ENCODE measurements at places on chromosomes 11 and 22. TPM values are rescaled to one million over a fixed set of nuclear protein-coding genes. Genes with fewer than 3 reads are reported as not detected.

GRCh38 chr11:75677909-75678308 is 9.1 kb upstream of the MAP6 start:
- peaks cover 10% of the 10 kb centered on the region for H3K4me1 ChIP-seq
- H3K27ac ChIP-seq = no peak overlapping the region
- no peaks in the 10 kb centered on the region for H3K36me3 ChIP-seq
- H3K27me3 ChIP-seq = peaks cover 29% of the 10 kb centered on the region
- no peak for DNase-seq

CASP1 gene
- 23.7 TPM for total RNA-seq

GRCh38 chr11:108558222-108558621 is 35.3 kb downstream of the EXPH5 start:
- H3K4me3 ChIP-seq = no peak overlapping the region
- no peak for DNase-seq
- H3K27ac ChIP-seq = no peak overlapping the region
- H3K36me3 ChIP-seq = no peaks in the 10 kb centered on the region
- peaks cover 21% of the 10 kb centered on the region for H3K4me1 ChIP-seq
- H3K27me3 ChIP-seq = no peaks in the 10 kb centered on the region

PGM2L1 gene
- 8.8 TPM for total RNA-seq

DNA sequence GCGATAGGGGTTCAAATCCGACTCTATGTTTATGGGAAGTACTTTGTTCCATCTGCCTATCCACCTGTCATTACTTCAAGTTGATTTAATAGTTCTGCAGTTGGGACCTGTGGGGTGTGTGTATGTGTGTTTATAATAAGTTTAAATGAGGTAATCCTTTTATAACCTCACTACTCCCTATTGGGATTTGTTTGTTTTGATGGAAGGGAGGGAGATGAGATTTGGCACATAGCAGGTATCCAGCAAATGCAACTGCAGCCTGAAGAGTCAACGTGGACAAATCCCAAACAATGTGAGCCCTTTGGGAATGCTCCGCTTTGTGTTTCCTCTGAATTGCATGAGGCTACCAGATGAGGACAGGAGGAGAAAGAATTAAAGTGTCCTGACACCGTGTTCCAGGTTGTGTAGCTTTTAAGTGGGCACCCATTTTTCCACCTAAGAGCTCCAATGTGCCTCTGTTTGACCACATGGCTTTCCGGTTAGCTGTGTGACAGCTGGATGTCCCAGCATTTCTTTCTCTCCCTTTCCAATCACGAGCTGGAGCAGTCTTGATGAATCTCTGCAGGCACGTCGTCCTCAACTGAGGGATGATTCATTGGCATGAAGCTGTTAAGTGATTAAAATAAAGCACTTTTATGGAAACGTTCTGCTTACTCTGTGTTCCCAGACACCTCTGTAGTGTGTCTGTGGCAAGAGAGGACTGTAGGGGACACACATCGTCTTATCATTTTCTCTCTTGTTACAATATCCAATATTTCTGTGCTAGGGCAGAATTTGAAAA is 610.7 kb downstream of the NTM start:
- no peaks in the 10 kb centered on the region for H3K27me3 ChIP-seq
- H3K36me3 ChIP-seq = no peaks in the 10 kb centered on the region
- H3K27ac ChIP-seq = no peak overlapping the region
- DNase-seq = no peak
- no peak overlapping the region for H3K4me3 ChIP-seq

CHRM4 gene
- total RNA-seq = not detected

DNA sequence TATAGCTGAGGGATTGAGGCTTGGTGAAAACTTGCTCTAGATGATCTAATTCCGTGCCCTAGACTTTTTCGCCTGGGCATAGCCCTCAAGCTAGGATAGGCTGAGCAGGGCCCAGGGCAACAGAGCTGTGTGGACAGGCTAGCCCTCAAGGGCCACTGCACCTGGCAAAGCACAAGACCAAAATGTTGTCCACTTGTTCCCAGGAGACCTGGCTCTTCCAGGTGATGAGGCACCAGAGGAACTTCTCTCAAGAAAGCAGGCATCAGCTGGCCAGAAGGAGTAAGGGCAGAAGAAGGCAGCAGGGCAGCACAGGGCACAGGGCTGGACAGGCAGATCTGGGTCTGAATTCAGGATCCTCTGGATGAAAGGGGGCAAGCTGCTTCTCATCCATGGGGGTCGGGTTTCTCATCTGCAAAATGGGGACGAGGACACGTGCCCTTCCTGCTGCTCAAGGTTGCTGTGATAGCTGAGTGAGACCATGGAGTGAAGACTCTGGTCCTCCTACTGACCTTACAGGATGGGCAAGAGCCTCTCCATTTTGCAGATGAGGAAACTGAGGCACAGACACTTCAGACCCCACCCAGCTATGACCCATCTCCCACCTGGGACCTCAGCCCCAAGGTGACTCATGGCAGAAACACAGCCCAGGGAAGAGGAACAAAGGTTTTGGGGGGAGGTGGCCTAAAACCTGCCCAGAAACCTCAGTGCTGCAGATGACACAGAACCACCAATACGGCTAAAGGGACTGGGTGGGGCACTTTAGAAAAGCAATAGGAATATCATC is 42.2 kb upstream of the PRDM11 start:
- peaks cover 18% of the 10 kb centered on the region for H3K4me1 ChIP-seq
- no peak for DNase-seq
- no peak overlapping the region for H3K4me3 ChIP-seq

- no peaks in the 10 kb centered on the region for H3K27me3 ChIP-seq
Observed at GRCh38 chr11:128835741-128836430, 31.2 kb downstream of the KCNJ1 start.

- H3K4me1 ChIP-seq = peaks cover 6% of the 10 kb centered on the region
- H3K36me3 ChIP-seq = no peaks in the 10 kb centered on the region
- no peak for DNase-seq
- no peak overlapping the region for H3K4me3 ChIP-seq
- no peak overlapping the region for H3K27ac ChIP-seq
Observed at GRCh38 chr11:2537896-2538724, 93.3 kb downstream of the KCNQ1 start.

- H3K27me3 ChIP-seq = no peaks in the 10 kb centered on the region
- no peak for DNase-seq
- H3K36me3 ChIP-seq = no peaks in the 10 kb centered on the region
- no peak overlapping the region for H3K4me3 ChIP-seq
- H3K4me1 ChIP-seq = no peaks in the 10 kb centered on the region
- H3K27ac ChIP-seq = no peak overlapping the region
Observed at GRCh38 chr11:96744697-96745096, 354.9 kb downstream of the JRKL start.

GRCh38 chr11:36564376-36565030 is 3.3 kb upstream of the RAG1 start:
- peak; percentile 69 for DNase-seq
- peaks cover 32% of the 10 kb centered on the region for H3K27me3 ChIP-seq
- no peak overlapping the region for H3K27ac ChIP-seq
- no peaks in the 10 kb centered on the region for H3K36me3 ChIP-seq
- H3K4me3 ChIP-seq = peak overlapping the region; percentile 2

DNA sequence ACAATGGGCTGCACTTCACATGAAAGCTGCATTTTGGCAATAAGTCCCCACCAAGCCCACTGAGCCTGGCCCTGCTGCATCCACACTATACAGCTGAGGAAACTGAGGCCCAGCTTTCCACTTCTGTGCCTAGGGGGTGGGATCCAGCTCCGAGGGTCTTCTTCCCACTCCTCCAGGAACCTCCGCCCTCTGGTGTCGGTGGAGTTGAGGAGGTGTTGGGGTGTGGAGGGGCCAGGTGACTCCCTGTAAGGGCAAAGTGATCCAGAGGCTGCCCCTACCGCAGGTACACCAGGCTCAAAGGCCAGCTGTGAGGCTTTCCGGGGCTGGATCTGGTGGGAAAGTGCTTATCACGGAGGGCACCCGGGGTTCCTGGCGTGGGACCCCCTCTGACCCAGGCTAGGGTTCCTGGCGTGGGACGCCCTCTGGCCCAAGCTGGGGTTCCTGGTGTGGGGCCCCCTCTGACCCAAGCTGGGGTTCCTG is 125.0 kb downstream of the KCNQ1 start:
- H3K36me3 ChIP-seq = no peaks in the 10 kb centered on the region
- no peaks in the 10 kb centered on the region for H3K27me3 ChIP-seq
- no peak for DNase-seq
- H3K27ac ChIP-seq = no peak overlapping the region
- no peaks in the 10 kb centered on the region for H3K4me1 ChIP-seq

- H3K27ac ChIP-seq = no peak overlapping the region
- DNase-seq = no peak
- H3K27me3 ChIP-seq = no peaks in the 10 kb centered on the region
- H3K4me3 ChIP-seq = no peak overlapping the region
- H3K36me3 ChIP-seq = peaks cover 61% of the 10 kb centered on the region
Observed at GRCh38 chr11:118370774-118371173, 11.4 kb downstream of the UBE4A start.

DNA sequence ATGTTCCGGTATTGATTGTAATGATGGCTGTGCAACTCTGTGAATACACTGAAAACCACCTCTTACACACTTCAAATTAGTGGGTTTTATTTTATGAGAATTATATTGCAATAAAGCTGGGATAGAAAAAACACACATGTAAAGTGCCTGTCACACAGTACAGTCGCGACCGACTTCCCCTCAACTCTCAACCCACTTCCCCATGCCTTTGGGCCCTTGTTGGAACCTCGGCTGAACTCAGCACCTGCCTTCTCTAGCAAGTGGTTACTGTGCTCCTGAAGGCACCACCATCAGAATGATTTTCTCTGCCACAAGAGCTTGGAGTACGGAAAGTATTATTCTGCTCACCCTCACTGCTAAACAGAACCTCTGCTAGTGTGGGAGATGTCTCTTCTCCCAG is 13.5 kb downstream of the KCNJ1 start:
- H3K27me3 ChIP-seq = no peaks in the 10 kb centered on the region
- no peaks in the 10 kb centered on the region for H3K36me3 ChIP-seq
- no peak overlapping the region for H3K27ac ChIP-seq
- H3K4me3 ChIP-seq = no peak overlapping the region
- H3K4me1 ChIP-seq = no peaks in the 10 kb centered on the region

GRCh38 chr11:18332302-18332701 is 9.9 kb downstream of the GTF2H1 start:
- no peak for DNase-seq
- H3K4me3 ChIP-seq = peak overlapping the region; percentile 9
- H3K36me3 ChIP-seq = peaks cover 52% of the 10 kb centered on the region
- no peaks in the 10 kb centered on the region for H3K27me3 ChIP-seq

IL10RA gene
- 57.1 TPM for total RNA-seq

DNA sequence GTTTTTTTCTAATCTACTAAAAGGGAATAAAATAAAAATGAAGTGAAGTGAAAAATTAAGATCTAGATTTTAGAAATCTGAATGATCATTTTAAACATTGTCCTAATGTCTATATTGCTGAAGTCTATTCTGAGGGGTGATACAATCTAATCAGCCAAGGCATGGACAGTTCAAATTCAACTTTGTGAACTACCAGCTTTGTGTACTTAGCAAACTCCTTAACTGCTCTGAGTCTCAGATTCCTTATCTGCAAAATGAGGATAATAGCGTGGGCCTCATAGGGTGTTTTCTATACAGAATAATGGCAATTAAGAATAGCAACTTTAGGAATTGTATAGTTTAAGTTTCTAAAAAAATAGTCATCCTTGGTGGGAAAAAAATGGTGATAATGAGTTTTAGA is 31.4 kb downstream of the FAR1 start:
- no peak overlapping the region for H3K4me3 ChIP-seq
- no peak overlapping the region for H3K27ac ChIP-seq
- DNase-seq = no peak
- H3K36me3 ChIP-seq = peaks cover 38% of the 10 kb centered on the region
- no peaks in the 10 kb centered on the region for H3K27me3 ChIP-seq
- H3K4me1 ChIP-seq = no peaks in the 10 kb centered on the region

GRCh38 chr11:67571443-67571842 is 12.2 kb upstream of the GSTP1 start:
- no peaks in the 10 kb centered on the region for H3K36me3 ChIP-seq
- no peak overlapping the region for H3K4me3 ChIP-seq
- DNase-seq = no peak
- no peak overlapping the region for H3K27ac ChIP-seq

HBB gene
- total RNA-seq = not detected

DNA sequence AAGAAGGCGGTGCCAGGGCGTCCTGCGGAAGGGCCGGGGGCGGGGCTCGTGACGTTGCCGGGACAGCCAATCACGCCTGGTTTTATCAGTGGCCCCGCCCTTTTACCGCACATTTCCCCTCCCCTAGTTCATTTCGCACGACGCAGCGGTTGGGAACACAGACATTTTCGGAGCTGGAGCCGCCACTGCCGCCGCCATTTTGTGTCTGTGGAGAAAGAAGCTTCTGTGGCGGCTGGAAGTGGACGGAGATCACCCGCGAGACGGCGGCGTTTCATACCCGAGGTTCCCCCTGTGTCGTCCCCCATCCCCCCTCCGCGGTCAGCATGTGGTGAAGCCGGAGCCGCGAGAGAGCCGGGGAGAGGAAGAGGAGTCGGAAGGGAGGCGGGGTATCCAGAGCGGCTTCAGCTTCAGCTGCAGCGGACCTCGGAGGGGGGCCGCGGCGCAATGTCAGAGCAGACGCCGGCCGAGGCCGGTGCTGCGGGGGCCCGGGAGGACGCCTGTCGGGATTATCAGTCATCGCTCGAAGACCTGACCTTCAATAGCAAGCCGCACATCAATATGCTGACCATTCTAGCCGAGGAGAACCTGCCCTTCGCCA is at the start of gene PCF11:
Gene PCF11, plus strand, starts transcription at position 136 of the 598 bp plus-strand sequence. Its CDS starts 309 bp downstream, at position 445.
- no peak for DNase-seq
- no peaks in the 10 kb centered on the region for H3K27me3 ChIP-seq
- H3K36me3 ChIP-seq = peaks cover 48% of the 10 kb centered on the region
- H3K27ac ChIP-seq = peak within 1 kb of the TSS; percentile 100

DNA sequence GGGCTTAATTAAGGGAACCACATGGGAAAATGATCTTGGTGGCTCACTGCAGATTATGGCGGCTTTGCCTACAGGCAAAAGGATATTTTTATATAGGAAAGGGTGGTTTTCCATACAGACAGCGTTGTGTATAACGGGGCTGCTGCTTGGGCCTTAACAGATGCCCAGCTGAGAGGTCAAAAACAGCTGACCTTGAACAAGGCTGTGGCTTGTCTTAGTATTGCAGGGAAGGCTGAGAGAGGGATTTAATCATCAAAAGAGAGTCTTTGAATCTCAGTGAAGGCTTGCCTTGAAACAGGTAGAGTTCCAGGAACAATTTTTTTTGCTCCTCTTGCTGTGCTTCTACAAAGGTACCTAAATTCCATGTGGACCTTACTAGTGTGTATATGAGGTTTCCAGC is 301.6 kb upstream of the C11orf87 start:
- no peak for DNase-seq
- H3K36me3 ChIP-seq = no peaks in the 10 kb centered on the region
- H3K4me3 ChIP-seq = no peak overlapping the region
- no peak overlapping the region for H3K27ac ChIP-seq
- H3K4me1 ChIP-seq = no peaks in the 10 kb centered on the region

DNA sequence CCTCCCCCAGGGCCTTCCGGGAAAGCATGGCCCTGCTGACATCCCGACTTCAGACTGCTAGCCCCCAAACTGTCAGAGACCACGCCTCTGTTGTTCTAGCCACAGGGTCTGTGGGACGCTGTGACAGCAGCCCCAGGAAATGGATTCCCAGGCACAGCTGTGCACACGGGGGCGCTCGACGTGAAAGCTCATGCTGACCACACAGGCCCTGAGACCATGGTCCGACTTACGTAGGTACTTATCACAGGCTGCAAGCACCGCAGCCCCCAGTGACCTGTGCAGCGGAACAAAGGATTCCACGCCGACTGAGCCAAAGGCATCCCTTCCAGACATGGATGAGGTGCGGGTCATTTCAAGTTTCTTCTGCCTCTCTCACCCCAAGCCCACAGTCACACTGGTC is 150.6 kb downstream of the CTTN start:
- no peaks in the 10 kb centered on the region for H3K27me3 ChIP-seq
- H3K4me3 ChIP-seq = no peak overlapping the region
- DNase-seq = no peak

- no peak overlapping the region for H3K27ac ChIP-seq
- peaks cover 2% of the 10 kb centered on the region for H3K27me3 ChIP-seq
Observed at GRCh38 chr11:89205378-89205777, 27.7 kb downstream of the TYR start.

Measured in activated CD4-positive, alpha-beta T cell treated with anti-CD3 and anti-CD28 coated beads for 36 hours (primary cell).